ENCODE measurements at places on chromosomes 7 and 10.

DNA sequence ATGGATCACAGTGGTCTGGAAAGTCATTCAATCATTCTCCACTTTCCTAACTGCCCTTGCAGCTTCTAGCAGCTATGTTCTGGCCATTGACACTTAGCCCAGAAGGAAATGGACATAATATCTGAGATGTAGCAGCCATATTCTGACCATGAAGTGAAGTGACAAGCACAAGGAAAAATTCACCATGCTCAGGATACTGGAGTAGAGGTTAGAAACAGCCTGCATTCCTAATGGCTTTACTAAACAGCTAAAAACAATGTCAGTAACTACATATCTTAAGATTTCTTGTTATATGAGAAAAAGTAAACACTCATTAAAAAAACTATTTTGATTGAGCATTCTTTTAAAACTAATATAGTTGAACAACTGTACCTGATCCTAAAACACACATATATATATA, 443.8 kb downstream of the MAGI2 start:
- DNase-seq: no peak

DNA sequence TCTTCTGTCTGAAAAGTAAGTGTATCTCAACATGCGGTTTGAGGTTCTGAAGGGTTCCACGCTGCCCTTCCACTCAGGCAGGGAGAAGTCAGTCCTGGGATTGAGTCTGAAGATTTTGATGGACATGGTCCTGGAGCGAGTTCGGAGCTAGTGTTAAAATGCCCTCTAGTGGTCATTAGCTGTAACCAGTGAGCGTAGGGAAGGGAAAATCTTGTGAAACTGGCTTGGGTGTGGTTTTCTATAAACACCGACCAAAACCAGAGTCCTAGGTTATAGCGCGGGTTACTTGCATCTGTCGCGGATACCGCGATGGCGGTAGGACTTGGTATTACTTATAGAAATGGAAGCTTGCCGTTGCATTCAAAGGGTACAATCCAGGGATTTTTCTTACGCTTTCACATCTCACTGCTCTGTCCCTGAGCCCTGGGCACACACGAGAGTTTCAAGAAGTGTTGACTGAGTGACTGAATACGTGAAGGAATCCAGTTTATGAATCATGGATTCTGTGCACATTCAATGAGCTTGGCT, 348.2 kb upstream of the C7orf33 start:
- peak; percentile 23 for DNase-seq

GRCh38 chr7:111045449-111045848, 45.5 kb upstream of the LRRN3 start:
- peak; percentile 26 for DNase-seq

DNA sequence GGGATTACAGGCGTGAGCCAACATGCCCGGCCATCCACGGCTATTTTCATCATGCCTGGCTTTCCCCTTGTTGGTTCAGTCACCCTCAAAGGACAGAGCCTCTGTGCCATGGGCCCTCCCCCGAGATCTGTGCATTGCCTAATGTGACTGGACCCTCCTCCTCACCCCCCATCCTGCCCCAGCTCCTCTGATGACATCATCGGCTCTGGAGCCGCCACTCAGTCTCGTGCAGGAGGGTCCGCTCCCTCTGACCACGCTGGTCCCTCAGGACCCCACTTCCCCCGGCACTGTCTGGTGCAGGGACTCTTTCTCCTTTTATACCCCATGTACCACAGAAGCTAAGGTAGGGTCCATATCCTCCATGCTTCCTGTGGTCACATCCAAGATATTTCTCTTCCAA, 33.2 kb upstream of the BAIAP2L1 start:
- DNase-seq: no peak

GRCh38 chr10:121444520-121445165, 153.6 kb downstream of the FGFR2 start:
- no peak for DNase-seq

DNA sequence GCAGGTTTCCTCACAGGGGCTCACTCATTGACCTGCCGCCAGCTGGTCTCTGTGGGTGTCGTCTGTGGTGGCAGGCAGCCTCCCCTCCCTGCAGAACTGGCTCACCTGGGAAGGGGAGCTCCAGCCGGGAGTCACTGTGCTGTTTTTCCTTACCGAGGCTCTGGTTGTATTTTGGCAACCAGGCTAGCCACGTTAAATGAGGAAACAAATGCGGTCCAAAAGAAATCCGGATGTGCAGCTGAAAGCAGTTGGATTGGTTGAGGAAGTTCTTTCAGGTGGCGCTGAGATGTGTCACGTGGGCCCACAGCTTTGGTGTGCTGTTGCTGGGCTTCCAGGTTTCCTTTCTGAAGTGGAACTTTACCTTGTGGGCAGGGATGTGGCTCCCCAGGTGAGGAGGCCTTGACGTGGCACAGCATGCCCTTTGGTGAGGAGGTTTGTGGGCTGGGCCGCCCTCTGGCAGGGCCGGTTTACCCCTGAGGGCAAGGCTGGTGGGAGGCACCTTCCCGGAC, 14.2 kb downstream of the MTURN start:
- no peak for DNase-seq

- peak; percentile 35 for DNase-seq
These were observed 55.2 kb upstream of the DDC start for GRCh38 chr7:50620433-50620832.

DNA sequence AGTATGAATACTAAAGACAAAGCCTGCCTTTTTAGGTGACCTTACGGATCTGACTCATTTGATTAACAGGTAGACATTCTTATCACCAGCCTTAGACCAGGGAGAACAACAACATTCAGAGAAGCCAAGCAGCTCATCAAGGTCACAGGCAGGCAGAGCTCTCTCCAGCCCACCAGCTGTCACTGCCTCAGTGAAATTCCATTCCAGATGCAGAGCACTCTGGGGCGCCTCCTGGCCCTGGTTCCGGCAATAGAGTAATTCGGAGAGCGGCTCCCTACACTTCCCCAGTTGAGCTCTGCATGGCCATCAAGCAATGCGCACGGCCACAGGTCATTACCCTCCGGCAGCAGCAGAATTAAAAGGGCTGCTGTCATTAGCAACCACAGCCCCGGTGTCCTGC, 164.7 kb downstream of the TCERG1L start:
- no peak for DNase-seq

GRCh38 chr7:12709726-12710502, 22.5 kb downstream of the ARL4A start:
- DNase-seq: no peak

GRCh38 chr7:117143580-117143979, 179.3 kb downstream of the WNT2 start:
- no peak for DNase-seq

DNA sequence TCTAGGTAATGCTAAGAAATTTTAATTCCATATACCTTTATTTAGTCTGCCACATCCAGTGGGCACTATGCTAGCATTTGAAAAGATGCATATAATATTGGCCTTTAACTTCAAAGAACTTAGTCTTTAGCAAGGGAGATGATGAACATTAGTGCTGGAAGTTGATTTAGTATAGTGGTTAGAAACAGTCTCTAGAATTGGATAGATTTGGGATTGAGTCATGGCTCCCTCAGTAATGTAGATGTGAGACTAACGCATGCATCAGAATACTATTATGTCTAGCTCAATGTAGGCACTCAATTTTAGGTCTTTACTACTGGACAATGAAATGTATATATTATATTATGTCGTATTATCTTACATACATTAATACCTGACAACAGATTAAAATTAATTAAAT, 5.8 kb downstream of the DKK1 start:
- DNase-seq: no peak

DNA sequence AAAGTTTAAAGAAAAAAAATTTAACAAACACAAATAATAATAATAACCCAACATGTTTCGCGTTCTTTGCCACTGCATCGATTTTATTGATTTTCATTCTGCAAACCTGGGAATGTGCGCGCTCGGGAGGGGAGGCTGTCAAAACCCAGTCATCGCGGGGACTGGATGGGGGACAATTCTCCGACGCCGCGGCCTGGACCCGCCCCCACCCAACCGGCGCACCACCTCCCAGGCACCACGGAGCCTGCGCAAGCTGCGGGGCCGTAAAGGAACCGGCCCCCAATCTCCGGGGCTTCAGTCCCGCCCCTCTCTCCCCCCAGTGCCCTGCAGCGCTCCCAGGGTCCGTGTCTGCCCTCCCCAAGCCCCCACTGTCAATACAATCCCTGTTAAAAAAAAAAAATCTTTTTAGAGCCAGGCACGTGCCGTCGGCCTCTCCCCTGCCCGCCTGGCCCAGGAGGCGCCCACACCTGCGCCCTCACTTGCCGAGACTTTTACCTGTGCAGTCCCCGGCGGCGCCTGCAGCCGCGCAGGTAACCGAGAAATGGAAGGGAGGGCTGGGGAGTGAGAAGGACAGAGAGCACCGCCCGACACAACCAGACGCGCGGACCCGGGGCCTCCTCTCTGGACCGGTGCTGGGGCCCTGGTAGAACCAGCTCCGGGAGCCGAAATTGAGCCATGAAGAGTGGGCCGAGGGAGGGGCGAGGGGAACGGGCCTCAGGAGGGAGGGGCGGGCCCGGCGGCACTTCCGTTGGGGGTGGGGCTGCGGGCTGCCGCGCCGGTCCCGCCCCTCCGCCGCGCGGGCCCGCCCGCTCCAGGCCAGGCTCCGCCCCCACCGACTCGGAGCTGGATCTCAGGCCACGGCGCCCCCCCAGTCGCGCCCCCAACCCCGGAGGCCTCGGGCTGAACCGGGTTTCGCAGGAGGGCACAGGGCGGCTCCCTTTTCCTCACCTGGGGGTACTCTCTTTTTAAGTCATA, 7.6 kb upstream of the ZNF503 start:
- peak; percentile 82 for DNase-seq

DNA sequence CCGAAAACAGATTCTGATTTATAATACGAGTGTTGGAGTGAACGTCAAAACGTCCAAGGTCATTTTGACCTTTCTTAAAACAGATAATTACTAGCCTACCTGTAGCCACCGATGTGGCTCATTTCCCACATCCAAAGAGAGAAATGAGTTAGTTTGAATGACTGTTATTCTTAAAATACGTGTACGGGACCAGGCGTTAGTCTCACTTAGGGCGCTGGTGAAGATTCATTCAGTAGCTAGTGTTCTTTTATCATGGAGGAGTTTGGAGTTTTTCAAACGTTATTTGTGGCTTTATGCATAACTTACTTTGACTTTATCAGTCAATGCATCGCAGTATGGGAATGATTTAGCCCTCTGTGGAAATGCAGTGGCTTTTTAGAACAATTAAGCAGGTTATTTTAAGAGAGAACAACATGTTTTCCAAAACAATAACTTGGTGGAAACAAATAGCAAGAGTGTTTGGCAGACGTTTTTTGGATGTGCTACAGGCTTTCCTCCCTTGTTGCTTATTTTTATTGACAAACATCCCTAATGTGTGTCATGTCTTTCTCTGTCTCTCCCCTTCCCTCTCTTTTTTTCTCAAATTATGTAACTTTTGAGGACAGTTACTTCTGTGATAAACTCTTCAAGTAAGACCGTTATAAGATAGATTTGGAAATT, 1.6 kb downstream of the BICC1 start:
- no peak for DNase-seq

- no peak for DNase-seq
These were observed 54.3 kb downstream of the SLK start for GRCh38 chr10:104021246-104021645.

- DNase-seq: no peak
These were observed 179.3 kb downstream of the EMX2 start for GRCh38 chr10:117721873-117722272.

- DNase-seq: no peak
These were observed 37.3 kb upstream of the PRKAR2B start for GRCh38 chr7:107007007-107007891.

DNA sequence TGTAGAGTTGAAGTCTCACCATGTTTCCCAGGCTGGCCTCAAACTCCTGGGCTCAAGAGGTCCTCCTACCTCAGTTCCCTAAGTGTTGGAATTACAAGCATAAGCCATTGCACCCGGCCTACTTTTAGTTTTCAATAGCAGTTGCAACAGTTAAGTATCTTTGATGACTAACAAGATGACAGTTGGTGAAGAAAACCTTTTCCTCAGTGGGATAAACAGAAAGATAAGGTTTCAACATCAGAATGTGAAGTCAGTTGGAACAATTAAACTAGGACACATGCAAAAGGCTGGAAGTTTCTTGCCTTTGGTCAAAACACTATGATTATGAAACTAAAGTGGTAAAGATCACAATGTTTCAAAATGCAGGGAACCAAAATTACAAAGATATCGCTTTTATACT, 169.2 kb downstream of the ZNF438 start:
- no peak for DNase-seq

DNA sequence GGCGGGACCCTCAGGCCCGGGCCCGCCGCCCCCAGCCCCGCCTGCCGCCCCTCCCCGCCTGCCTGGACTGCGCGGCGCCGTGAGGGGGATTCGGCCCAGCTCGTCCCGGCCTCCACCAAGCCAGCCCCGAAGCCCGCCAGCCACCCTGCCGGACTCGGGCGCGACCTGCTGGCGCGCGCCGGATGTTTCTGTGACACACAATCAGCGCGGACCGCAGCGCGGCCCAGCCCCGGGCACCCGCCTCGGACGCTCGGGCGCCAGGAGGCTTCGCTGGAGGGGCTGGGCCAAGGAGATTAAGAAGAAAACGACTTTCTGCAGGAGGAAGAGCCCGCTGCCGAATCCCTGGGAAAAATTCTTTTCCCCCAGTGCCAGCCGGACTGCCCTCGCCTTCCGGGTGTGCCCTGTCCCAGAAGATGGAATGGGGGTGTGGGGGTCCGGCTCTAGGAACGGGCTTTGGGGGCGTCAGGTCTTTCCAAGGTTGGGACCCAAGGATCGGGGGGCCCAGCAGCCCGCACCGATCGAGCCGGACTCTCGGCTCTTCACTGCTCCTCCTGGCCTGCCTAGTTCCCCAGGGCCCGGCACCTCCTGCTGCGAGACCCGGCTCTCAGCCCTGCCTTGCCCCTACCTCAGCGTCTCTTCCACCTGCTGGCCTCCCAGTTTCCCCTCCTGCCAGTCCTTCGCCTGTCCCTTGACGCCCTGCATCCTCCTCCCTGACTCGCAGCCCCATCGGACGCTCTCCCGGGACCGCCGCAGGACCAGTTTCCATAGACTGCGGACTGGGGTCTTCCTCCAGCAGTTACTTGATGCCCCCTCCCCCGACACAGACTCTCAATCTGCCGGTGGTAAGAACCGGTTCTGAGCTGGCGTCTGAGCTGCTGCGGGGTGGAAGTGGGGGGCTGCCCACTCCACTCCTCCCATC, 82.7 kb downstream of the PAX2 start:
- DNase-seq: no peak

DNA sequence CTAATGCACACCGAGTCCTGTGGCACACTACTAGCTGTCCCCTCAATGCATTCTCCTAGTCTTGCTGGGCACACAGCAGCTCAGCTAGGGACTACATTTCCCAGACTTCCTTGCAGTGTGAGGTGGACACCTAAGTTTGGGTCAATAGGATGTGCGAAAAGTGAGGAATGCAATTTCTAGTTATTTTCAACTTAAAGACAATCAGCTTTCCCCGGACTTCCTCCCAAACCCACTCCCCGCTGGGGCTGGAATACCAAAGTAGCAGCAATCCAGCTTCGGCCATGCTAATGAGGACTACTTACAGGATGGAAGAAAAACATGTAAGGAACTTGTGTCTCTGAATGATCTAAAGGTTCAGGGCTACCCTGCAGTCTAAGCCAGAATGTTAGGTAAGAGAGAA, 286.4 kb upstream of the LRRN3 start:
- DNase-seq: no peak

- no peak for DNase-seq
These were observed 28.0 kb downstream of the PRPF18 start for GRCh38 chr10:13614530-13615332.

All from uterus (tissue), 4 donors.